Hypothalamus (tissue), 51 donors: ENCODE measurements at places on chromosomes 1 and 21.

GRCh38 chr1:197137322-197137721 lies 9.1 kb downstream of the ASPM start:
- no peak for DNase-seq

- DNase-seq: no peak
These were observed 51.6 kb upstream of the CNTN2 start for GRCh38 chr1:204991342-204991844.

DNA sequence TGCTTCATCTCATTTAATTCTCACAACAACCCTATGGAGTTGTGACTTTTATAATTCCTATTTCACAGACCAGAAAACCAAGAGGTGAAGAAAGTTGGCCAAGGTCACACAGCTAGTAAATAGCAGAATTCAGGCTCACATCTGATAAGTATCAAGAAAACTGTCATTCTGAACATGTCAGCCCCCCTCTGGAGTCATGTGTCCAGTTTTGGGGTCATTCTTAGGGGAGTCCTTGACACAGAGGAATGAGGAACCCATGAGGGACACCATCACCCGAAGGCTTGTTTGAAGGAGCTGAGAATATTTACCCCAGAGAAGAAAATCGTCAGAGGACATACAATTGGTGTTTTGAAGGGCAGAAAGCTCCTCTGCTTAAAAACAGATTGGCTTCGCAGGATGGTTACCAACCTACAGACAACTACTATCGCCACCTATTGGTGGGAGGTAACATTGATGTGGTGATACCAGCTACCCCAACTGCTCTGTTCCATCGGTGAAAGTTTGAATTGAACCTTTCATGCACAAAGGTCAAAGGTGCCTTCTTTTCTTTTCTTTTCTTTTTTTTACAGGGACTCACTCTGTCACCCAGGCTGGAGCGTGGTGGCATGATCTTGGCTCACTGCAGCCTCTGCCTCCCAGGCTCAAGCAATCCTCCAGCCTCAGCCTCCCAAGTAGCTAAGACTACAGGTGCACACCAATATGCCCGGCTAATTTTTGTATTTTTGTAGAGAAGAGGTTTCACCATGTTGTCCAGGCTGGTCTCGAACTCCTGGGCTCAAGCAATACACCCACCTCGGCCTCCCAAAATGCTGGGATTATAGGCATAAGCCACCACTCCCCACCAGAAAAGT lies 31.3 kb downstream of the NCMAP start:
- no peak for DNase-seq

GRCh38 chr1:51101976-51102375 lies at the start of gene C1orf185:
Gene C1orf185 (plus strand): TSS chr1:51102228. CDS start chr1:51102234, 6 bp downstream.
- no peak for DNase-seq

GRCh38 chr21:45220071-45220481 lies 67.6 kb downstream of the POFUT2 start:
- DNase-seq: no peak

GRCh38 chr1:21295002-21295401 lies 4.7 kb upstream of the ECE1 start:
- DNase-seq: no peak

DNA sequence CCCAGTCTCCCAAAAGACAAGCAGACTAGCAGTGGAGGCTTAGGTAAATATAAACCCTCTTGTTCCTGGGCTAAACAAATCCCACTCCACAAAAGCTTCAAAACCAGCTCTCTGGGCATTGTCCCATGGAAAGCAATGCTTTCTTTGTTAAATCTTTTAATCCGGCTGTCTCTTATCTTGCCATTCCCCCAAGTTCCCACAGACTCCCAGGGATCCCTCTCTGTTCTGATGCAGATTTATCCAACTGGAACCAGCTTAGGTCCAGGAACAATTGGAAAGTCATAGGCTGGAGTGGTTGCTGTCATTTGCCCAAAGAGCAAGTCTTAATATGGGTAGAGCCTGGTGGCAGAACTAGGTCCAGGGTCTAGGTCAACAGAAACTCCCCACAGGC lies 110.1 kb upstream of the ATP1A1 start:
- no peak for DNase-seq

GRCh38 chr21:38669186-38669585 lies 136.5 kb upstream of the ETS2 start:
- DNase-seq: no peak

DNA sequence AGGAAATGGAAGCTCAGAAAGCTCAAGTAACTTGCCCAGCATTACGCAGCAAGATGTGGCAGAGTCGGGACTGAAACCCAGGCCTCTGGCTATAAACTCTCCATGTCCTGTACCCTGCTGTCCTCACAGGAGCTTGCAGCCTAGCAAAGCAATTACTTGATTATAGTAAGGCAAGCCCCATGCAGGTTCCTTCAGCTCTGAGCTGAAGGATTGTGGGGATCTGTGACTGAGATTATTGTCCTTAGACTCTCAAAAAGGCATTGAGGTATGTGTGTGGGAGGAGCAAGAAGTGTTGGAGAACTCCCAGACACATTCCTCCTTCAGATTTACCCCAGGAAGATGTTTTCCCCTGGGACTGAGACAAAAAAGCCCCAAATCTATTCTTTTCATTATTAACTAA lies 124.0 kb upstream of the SPATA6 start:
- no peak for DNase-seq

DNA sequence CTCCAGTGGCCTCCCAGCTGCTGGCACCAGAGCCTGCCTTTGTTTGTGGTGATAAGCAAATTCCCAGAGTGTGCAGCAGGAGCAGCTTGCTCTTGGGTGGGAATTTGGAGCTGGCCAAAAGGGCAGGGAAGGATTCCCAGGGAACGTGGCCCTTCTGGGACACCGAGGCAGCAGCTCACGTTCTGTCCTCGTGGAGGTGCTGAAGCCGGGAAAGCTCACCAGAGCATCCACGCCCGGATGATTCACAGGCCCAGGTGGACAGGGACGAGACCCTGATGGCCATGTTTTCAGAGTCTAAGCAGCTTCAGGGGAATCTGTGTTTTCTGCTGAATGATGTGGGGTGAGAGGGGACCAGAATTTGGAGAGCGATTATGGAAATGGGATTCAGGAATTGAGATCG lies 19.1 kb upstream of the KLHDC7A start:
- no peak for DNase-seq

- DNase-seq: peak; percentile 56
These were observed 7.6 kb downstream of the ZBTB48 start for GRCh38 chr1:6587261-6588005.

DNA sequence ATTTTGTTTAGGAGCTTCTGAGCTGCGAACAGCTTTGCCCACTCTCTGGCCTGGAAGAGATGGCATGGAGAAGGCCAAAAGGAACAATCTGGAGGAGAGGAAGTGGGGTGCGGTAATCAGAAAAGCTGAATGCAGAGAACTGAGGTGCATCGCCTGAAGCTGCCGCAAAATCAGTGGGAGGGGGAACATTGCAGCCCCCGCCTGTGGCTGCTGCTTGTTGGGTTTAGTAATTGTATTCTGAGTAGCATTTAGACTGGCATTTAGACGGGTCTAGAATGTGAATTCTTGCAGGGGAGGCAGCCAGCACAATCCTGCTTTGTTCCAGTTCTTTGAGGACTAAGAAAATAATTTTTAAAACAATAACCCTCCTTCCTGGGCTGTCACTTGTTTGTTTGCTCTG lies 25.4 kb downstream of the NFASC start:
- no peak for DNase-seq

DNA sequence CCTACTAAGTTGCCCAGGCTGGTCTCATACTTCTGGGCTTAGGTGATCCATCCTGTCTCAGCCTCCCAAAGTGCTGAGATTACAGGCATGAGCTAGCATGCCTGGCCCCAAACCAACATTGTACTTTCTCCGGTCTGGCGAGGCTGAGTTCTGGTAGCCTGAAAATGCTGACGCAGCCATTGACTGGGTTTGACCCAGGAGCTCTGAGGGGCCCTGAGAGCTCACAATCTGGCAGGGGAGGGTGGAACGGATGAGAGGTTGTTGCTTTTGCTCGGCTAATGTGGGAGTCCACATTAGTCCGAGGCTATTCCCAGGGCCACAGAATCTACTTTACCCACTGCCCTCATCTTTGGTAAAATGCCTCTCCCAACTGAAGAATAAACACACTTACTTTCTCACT lies 35.1 kb upstream of the PARP1 start:
- no peak for DNase-seq

GRCh38 chr1:5304702-5305101 lies 650.3 kb downstream of the AJAP1 start:
- no peak for DNase-seq

DNA sequence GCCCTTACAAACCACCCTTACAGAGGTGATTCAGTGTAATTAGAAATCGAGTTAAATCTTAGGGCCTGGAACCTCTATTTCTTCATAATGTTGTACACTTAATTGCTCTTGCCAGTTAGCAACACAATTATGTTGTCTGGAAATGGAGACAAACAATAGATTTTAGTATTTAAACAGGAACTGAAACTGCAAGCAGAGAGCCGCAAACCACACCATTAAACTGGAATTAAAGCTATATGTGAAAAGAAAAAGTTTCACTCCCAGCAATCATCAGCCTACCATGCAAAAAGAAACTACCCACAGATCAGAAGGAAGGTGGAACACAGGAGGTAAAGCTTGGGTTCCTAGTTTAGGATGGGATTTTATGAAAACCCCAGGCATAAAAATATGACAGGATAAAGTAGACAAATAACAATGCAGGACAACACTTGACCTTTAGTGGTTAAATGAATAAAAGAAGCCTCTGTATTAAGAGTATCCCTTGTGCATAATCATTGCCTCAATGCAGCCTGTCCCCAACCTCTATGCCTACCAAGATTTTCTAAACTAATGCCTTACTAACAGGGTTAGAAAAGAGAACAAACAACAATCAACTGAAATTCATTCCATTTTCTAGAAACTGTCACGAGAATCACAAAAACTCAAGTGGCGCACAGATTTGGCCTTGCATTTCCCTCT lies 304.3 kb upstream of the ESRRG start:
- DNase-seq: no peak

- DNase-seq: no peak
These were observed 120.8 kb downstream of the GREM2 start for GRCh38 chr1:240491156-240491555.

GRCh38 chr1:171890131-171890530 lies 48.8 kb downstream of the DNM3 start:
- no peak for DNase-seq

DNA sequence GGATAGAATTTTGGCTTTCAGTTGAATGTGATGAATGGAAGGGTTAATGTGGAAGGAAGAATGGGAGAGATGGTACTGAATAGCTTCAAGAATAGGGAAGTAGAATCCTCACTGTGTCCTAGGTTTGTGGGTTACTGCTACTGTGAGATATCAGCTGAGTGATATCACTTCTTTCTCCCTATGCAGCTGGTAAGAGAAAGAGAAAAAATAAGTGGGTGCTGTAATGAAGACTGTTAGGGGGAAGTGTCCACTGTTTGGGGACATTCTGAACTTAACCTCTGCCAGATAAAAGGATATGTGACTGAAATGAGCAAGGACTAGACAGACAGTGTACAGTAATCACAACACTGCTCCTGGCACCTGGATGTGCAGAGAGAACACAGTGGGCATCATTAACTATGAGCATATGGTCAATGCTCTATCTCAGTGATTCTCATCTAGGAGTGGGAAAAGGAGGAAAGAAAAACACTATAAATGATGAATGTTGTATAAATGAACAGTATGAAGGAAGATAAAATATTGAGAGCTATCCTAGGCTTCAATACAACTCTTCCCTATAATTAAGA lies 25.6 kb upstream of the MOB3C start:
- no peak for DNase-seq

DNA sequence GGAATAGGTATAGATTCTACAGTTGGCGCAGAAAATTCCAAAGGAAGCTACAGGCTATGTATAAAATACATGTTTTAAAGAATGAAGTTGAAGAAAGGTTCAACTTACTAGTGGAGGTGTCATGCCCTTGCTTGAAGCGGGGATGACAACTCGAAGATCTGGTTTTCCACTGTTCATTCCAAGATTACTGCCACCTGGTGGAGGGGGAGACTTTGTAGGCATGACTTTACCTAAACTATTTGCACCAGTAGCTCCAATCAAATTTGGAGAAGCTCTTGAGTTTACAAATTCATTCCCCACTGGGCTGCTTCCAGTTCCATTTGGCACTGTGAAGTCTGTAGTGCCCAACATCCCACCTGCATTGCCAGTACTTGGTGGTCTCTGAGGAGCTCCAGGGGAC lies 81.7 kb downstream of the AXDND1 start:
- DNase-seq: no peak

DNA sequence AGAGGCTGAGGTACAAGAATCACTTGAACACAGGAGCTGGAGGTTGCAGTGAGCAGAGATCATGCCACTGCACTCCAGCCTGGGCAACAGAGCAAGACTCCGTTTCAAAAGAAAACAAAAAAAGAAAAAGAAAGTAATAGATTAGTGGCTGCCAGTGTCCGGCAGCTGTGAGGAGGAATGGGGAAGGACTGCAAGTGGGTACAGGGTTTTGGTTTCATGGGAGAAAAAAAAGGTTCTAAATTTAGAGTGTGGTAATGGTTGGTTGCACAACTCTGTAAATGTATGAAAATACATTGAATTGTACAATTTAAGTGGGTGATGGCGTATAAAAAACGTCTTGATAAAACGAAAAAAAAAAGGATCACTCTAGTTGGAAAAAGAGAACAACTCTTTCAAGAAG lies 6.7 kb downstream of the TAF1A start:
- DNase-seq: no peak

- peak; percentile 25 for DNase-seq
These were observed 8.1 kb downstream of the LRRC53 start for GRCh38 chr1:74504125-74504932.

DNA sequence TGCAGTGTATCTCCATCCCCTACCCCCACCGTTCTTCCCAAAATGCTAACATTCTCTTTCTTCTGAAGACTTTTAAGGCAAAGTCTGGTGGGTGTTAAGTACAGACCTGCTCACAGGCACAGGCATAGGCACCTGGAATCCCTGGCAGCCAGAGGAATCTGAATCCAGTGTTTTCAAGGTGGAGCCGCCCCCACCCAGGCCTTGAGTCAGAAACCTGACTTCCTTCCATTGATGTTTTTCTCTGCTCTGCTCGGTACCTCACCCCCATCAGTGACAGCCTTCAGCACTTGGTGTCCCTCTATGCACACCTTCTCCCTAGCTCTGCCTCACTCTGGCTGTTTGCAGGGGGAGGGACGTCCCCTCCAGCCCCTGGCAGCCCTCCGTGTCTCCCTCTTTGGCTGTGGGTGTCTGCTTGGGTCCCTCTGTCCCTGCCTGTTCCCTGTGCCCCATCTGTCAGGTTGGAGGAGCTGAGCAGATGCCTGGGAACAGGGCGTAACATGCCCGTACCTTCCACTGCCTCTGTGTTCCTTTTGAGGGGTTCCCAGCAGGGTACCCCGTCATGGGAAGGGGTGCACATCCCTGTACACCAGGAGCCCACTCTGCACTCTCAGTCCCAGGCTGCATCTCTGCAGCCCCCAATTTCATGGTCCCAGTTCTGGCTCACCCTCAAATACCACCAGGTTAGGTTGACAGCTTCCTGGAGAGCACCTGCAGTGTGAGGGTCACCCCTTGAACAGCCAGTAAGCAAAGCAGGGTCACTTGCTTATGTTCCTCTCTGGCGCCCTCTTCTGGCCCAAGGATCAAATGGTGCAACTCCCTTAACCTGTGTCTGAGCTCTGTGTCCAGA lies 6.7 kb downstream of the NCDN start:
- peak; percentile 56 for DNase-seq
